ENCODE measurements at places on chromosomes 1 and 21.

GRCh38 chr21:18253221-18253620 is 8.6 kb downstream of the CHODL start:
- no peak for DNase-seq

DNA sequence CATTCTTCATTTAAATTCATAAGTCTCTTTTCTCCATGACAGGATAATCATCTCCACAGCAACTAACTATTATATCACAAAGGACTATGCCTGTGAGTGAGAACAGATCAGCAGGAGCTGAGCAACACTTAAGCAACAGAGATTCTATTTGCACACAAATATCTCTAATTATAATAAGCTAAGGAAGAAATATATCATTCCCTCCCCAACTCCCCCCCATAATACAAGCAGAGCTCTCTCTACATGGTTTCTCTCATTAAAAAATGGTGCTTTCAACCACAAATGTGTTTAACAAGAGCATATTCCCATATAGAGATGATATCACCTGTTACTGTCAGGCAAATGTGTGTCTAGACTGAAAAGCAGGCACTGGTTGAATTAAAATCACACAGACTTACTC is 34.5 kb upstream of the NIBAN1 start:
- no peak for DNase-seq

GRCh38 chr1:6033986-6034749 is 11.5 kb upstream of the KCNAB2 start:
- DNase-seq: peak; percentile 47

- no peak for DNase-seq
These were observed 68.4 kb downstream of the USP24 start for GRCh38 chr1:55146781-55147180.
